Mucosa of gallbladder (tissue), 1 donor: ENCODE measurements at places on chromosomes 6 and 20. TPM values are rescaled to one million over a fixed set of nuclear protein-coding genes. Genes with fewer than 3 reads are reported as not detected.

Gene MATN4
- 0.09 TPM for total RNA-seq

Gene CLDN20
- total RNA-seq, result 0.23 TPM

Gene GSTA4
- 19.9 TPM for total RNA-seq

Gene UBD
- not detected for total RNA-seq

Gene TNXB
- 30.1 TPM for total RNA-seq

Gene C6orf118
- total RNA-seq, result not detected

Gene VWA7
- total RNA-seq, result 18.5 TPM

Gene TRERF1
- 7.7 TPM for total RNA-seq

Gene CPNE5
- total RNA-seq, result 1.3 TPM

Gene ZKSCAN8
- 16.5 TPM for total RNA-seq

Gene SPATA25
- 2.8 TPM for total RNA-seq

Gene CD93
- 38.4 TPM for total RNA-seq

Gene PPIL6
- 2.6 TPM for total RNA-seq

Gene OLIG3
- not detected for total RNA-seq
